ENCODE measurements at places on chromosomes 13 and 19.
A peak's percentile ranks its signal among the peaks of the same experiment; 100 is the strongest.

- DNase-seq, result no peak
Measured at GRCh38 chr13:99657848-99658260, 156.6 kb downstream of the TM9SF2 start.

- DNase-seq, result no peak
Measured at GRCh38 chr19:43534816-43535761, 2.1 kb downstream of the ZNF575 start.

GRCh38 chr19:15404780-15405211, 14.0 kb downstream of the AKAP8L start:
- DNase-seq, result no peak

DNA sequence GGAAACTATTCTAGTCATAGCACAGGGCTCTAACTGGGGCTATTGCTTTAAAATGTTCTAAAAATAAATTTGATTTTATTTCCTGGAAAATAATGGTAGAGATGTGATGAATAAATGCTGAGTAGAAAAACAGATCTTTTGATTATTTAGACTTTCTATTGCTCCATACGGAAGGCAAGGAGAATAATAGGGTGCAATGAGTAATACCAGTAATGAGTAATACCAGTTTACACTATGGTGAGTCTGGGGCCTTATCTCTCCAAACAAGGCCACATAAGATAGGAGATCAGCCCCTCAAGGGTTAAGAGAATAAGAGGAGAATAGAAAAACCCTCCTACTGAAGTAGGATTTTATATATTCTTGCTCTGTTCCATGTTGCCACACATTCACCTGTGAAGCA, 390.4 kb downstream of the KLF5 start:
- DNase-seq, result no peak

GRCh38 chr19:54449701-54450069, 686 bp downstream of the LENG8 start:
- DNase-seq, result no peak

DNA sequence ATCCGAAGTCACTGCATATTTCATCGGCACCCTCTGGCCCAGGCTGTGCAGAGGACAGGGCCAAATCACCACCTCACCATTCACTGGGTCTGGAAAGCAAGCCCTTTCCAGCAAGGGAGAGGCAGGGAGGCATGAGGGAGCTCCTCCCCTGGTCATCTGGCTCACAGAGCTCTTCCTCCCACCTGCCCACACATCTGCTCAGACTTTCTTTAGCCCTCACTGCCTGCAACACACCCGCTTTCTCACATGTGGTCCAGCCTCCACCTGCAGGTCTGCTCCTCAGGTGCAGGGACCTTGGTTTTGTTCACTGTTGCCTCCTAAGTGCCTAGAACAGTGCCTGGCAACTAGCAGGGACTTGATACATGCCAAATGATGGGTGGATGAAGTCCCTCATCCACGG, 21.0 kb upstream of the SLC35E1 start:
- DNase-seq, result no peak

DNA sequence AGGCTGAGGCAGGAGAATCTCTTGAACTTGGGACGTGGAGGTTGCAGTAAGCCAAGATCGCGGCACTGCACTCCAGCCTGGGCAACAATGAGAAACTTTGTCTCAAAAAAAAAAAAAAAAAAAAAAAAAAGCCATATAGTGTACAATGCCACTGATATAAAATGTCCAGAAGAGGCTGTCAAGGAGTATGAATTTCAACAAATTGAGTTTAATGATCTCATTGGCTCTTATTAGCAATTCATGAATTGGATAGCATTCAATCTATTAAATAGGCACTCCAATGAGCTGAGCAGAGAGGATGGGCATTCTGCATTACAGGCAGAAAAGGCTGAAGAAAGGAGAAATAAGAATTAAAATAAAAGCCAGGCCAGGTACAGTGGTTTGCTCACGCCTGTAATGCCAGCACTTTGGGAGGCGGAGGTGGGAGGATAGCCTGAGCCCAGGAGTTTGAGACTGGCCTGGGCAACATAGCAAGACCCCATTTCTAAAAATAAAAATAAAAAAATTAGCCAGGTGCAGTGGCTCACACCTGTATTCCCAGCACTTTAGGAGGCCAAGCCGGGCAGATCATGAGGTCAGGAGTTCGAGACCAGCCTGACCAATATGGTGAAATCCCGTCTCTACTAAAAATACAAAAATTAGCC, 757 bp upstream of the LMNB2 start:
- no peak for DNase-seq

DNA sequence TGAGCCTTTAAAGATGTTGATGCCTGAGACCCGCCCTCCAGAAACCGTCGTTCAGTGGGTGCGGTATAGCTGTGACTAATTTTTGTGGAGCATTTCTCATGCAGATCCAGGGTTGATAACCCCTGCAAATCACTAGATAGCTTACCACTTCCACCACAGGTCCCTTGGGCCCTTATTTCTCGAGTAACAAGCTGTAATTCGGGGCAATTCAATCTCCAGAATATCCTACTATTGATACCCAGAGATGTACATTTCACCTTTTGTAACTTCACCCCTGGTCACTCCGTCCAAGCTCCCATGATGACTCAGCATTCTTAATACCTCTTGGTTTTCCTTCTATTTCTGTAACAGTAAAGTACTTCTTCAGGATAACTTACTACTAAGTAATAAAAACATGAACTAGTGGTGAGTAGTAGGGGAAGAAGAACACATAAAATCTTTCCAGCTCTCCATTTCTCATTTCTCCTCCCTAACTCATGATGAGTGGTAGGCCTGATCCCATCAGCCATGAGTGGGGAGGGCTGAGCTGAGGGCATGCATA, 71.9 kb upstream of the UBL3 start:
- DNase-seq, result no peak

- DNase-seq, result no peak
Measured at GRCh38 chr13:31101472-31102170, 60.1 kb downstream of the HSPH1 start.

GRCh38 chr19:5953030-5953589, 24.8 kb downstream of the RANBP3 start:
- no peak for DNase-seq

GRCh38 chr19:53388168-53388567, 6.8 kb upstream of the ZNF765 start:
- DNase-seq, result no peak

- no peak for DNase-seq
Measured at GRCh38 chr13:95033890-95034289, 267.4 kb downstream of the ABCC4 start.

GRCh38 chr13:113792236-113792770, 33.3 kb downstream of the TMEM255B start:
- no peak for DNase-seq

DNA sequence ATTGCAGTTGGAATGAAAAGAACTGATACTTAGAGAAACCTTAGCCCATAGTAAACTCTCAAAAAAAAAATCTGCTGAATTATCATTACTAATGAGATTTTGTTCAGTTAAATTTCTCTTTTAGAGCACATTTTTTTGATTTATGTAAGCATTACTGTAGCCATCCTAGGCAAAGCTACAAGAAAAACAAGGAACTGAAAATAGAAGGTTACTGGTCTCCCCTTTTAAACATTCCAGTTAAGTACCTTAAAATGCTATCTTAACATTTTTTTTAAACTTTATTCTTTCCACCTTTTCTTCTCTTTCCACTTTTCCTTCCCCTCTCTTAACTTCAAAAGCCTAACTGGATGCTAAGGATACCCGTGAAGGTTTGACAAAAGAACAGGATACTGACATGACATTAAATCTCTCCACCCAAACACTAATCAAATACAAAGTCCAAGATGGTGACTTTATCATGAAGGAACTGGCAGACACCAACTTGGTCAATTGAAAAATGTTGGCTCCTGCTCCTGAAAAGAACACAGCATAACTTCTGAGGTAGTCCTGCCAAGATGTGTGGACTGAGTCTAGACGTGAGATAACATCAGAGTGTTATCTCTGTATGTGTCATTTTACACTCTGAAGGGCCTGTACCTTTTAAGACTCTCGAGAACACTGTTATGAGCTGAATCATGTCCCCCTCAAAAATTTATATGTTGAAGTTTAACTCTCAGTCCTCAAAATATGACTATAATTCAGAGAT, 29.5 kb upstream of the SACS start:
- no peak for DNase-seq

GRCh38 chr13:48258002-48258401, 25.0 kb downstream of the ITM2B start:
- no peak for DNase-seq

DNA sequence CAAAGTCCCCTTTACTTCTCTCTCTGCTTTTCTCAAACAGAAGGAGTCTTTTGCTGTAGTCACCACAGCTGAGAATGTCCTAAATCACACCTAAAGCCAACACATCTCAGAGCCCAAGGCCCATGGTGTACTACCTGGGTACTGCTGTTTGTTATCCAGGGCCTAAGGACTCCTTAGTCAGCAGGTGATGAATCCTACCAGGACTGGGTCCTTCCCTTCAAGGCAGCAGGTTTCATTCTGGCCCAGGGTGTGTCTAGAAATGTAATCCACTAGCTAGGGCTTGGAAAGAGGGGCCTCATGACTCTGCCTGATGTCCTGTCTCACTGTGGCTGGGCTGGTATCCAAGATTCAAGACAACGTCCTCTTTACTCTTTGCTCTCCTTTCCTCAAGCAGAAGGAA, 36.2 kb upstream of the ENOX1 start:
- DNase-seq, result no peak

DNA sequence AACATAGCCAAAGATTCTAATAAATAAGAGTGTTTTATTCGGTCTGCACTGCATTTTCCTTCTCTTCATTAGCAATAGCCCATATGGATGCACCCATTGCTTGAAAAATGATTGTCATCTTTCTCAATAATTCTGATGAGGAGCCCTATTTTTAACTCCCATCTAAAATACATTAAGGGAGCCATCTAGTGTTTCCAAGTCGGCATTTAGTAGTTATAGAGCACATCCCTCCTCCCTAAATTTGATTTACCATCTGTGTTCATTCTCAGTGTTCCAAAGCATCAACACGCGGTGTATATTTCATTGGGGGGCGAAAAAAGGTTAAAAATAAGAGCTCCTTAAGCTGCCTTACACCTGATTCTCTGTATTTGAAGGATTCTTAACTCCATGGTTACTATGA, 119.2 kb upstream of the IPO5 start:
- no peak for DNase-seq

- DNase-seq, result no peak
Measured at GRCh38 chr19:5534787-5535586, 32.8 kb downstream of the TINCR start.

DNA sequence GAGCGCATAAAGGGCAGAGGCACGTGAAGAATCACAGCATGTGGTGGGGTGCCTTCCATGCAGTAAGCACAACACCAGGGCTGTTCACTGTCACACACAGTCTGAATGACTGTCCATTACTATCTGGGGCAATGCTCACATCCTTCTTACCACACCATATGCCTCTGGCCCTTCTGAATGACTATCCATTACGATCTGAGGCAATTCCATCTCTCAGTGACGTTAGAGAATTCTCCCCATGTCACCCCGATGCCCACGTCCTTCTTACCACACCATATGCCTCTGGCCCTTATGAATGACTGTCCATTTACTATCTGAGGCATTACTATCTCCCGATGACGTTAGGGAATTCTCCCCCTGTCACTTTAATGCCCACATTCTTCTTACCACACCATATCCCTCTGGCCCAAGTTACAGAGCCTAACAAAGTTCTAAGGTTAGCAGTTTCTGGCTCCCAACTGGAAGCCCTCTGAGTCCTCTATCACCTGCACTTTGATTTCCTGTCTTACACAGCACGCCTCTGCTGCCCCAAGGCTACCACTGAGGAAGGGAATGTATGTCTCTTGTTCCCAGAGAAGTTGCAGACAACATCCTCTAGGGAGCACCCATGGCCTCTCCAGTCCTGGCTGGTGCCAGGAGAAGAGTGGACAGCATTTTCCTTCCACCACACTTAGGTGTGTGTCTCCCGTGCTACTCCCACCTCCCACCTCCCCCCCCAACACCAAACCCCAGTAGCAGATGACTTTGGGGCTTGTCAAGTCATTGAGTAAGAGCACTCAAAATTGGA, 154.8 kb downstream of the COG6 start:
- no peak for DNase-seq

GRCh38 chr19:40494191-40494838, 27.5 kb downstream of the SPTBN4 start:
- DNase-seq, result no peak

DNA sequence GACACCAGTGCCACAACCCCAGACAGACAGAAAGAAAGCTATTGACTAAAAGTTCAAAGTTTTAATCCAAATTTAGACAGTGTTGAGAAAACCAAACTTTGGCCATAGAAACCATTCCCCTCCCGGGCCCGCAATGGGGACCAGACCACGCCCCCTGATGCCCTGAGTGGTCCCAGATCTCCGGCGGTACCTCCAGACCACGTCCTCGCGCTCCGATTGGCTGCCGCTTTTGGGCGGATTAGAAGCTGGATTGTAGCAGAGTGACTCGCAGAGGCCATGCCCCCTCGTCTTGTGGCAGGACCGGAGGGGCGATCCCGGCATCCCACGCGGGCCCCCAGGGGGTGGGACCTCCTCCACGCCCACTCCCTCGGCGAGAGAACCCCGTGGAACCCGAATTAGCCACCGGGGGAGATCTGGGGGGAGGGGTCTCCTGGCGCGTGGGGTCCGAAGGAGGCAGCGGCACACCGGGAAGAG, 797 bp upstream of the HSD17B14 start:
- DNase-seq, result peak; percentile 59

- no peak for DNase-seq
Measured at GRCh38 chr13:50200569-50200968, 185.3 kb downstream of the KCNRG start.

DNA sequence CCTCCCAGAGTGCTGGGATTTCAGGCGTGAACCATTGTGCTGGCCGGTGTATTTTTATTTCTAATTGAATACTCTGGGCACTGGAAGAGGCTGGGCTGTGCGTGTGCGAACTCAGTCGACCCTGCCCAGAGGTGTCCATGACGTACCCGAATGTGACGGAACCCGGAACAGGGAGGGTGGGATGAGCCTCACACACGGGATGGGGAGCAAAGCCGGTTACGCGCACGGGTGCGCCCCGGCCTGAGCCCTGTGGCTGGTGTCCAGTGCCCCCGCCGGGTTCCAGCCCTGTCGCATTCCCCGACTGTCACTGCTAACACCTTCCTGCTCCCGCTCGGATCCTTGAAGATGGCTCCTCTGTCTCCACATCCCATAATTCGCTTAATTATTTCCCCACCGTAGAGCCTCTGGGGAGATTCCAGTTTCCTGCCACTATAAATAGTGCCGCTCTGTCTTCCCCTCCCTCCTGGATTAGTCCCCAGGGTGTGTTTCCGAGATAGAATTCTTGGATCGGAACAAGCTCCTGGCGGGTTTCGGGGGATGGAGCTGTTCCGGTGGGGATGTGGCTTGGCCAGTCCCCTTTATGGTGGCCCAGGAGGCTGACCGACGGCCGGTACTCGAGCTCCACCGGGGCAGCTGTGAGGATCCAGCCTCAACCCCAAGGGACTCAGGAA, 22.0 kb downstream of the SBNO2 start:
- DNase-seq, result no peak
